Activated CD4-positive, alpha-beta T cell treated with anti-CD3 and anti-CD28 coated beads, Interleukin-2, amount 50 U/mL, for 1 hour (primary cell): ENCODE measurements at places on chromosomes 7 and 10.
A peak's percentile ranks its signal among the peaks of the same experiment; 100 is the strongest.

GRCh38 chr7:132789281-132789680 is 213.0 kb upstream of the PLXNA4 start:
- no peak for DNase-seq

DNA sequence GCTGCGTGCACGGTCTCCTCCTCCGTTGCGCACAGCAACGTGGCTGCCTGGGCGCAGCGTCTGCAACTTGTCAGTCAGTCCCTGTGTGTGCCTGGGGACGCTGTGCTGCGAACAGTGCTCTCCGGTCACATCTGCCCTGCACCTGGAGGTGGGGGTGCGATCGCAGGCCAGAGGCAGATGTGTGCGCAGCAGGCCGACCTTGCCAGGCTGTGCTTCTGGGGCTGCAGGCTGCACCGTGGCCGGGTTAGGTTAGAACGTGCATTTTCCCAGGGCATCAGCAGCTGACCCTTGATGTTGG is 8.2 kb upstream of the GET4 start:
- DNase-seq: no peak

DNA sequence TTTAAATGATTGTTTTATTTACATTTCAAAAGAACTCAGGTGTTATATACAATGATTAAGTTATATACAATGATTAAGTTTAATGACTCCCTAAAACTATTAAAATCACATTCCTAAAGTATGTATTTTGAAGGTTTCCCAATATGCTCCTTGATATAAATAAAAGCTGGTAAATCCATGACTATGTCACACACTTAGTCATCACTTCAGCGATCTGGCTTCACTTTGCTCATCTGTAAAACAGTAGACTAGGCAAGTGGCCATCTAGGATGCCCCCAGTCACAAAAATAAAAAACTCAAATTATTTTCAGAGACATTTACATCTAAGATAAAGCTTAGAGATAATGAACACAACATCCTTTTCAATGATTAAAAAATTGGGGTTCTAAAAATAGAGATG is 10.8 kb downstream of the ICA1 start:
- no peak for DNase-seq

DNA sequence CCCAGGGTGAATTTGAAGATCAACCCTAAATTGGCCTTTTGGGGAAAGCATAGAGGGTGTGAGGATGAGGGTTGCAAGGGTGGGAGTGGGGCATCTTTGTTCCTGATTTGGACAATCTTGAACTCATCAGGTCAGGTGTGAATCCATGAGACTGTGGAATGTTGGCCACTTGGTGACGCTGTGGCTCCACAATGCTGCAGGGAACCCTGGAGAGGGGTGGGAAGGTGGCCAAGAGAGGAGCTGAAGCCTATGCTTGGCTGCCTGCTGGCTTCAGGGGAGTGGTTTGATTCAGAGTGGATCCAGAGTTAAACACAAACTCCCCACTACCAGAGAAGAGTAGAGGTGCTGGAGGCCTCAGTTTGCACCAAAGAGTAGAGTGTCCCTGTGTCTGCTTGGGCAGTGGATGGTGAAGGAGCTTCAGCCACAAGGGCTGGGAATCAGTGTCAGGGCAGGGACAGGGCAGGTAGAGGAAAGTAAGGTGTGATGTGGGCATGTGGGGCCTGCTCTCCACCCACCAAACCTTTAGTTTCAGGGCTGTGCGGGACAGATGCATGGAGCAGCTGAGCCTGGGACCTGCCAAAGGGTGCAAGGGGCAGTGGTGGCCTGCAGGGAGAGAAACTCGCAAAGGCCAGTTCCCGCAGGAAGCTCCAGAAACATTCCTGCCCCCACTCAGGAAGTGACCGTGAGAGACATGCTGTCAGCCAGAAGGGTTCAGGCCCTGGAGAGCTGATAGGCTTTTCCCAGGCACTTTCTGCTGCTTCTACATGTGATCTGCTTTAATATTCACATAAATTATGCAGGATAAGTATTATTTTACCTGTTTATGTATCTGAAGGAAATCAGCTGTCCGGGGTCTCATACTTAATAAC is 81.0 kb upstream of the PRSS58 start:
- peak; percentile 23 for DNase-seq

- DNase-seq: no peak
These were observed 11.1 kb downstream of the LRRC4 start for GRCh38 chr7:128020159-128020558.

DNA sequence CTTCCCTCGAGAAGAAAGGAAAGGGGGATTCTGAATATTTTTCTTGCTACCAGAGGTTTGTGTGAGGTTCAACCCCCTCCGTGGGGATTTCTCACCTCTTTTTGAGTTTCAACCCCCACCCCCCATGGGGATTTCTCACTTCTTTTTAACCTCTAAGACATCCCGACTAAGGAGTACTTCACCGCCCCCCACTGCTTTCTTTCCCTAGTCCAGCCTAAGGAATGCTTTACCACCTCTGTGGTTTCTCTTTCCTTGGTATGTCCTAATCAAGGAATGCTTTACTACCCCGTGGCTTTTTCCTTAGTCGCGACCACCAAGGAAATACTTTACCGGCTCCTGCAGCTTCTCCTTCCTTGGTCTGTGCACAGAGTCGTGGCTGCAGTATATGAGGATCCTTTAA is 149.4 kb downstream of the LYZL1 start:
- DNase-seq: no peak

GRCh38 chr7:101933688-101934121 is 116.3 kb downstream of the CUX1 start:
- DNase-seq: no peak

DNA sequence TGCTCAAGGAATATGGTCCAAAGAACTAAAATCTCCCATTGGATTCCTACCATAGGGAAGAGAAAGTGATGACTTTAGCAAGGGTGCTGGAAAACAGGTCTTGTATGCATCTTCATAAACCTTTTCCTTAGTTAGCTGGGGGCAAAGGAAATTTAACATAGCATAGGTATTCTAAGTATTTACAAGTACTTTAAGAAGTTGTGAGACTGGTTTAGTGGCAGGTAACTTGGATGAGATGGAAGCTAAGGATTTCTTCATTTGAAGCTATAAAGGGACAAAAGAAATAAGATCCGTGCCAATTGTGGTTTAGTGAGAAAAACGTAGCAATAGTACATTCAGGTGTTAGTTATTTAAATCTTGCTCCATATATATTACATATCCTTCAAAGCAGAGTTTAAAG is 183.4 kb upstream of the TCF7L2 start:
- DNase-seq: no peak

GRCh38 chr7:149573519-149573918 is 75.9 kb upstream of the ZNF746 start:
- DNase-seq: no peak

DNA sequence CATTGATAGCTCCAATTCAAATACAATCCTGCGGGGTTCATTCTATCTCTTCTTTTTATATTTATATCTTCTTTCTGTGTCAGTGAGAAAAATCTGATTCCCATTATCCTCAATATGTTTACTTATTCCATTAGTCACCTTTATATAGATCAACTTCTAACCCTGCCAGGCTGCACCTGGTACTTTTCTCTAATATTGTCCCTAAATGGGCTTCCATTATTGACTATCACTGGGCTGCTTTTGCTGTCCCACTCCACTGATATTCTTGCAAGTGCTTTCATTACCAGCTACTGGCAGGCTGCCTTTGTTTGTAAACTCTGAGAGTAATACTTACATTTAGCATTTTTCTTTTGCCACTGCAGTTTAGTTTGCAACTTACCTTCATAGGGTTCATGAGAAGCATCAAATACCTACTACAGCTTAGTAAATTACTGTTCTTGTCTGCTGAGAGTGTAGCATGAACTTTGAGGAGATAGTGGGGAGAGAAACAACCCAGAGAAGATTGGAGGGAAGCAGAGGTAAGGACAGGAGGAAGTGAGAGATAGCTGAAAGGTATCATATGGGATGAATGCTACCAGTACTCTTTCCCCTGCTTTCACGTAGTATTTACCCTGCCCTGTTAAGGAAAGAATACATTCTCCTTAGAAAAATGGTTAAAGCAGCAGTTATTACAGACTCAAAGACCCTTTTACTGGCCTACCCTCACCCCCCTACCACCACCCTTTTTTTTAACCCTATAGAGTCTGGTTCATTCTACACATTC is 119.1 kb downstream of the PHTF2 start:
- no peak for DNase-seq

DNA sequence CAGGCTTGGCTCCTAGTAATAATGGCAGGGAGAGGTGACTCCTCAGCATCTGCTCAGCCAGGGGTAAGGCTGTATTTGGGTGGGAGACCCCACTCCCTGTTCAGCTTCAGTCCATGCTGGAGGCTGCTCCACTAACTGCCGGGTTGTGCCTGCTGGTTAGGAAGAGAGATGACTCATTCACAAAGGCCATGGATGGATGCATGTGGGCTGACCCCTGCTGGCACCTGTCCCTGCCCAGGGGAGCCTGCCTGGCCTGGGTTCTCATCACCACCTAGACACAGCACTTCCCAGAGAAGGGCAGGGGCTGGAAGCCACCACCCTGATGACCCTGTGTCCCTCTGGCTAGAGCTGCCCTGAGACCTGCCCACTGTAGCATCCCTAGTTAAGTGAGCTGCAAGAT is 59.0 kb downstream of the VSTM4 start:
- DNase-seq: no peak

DNA sequence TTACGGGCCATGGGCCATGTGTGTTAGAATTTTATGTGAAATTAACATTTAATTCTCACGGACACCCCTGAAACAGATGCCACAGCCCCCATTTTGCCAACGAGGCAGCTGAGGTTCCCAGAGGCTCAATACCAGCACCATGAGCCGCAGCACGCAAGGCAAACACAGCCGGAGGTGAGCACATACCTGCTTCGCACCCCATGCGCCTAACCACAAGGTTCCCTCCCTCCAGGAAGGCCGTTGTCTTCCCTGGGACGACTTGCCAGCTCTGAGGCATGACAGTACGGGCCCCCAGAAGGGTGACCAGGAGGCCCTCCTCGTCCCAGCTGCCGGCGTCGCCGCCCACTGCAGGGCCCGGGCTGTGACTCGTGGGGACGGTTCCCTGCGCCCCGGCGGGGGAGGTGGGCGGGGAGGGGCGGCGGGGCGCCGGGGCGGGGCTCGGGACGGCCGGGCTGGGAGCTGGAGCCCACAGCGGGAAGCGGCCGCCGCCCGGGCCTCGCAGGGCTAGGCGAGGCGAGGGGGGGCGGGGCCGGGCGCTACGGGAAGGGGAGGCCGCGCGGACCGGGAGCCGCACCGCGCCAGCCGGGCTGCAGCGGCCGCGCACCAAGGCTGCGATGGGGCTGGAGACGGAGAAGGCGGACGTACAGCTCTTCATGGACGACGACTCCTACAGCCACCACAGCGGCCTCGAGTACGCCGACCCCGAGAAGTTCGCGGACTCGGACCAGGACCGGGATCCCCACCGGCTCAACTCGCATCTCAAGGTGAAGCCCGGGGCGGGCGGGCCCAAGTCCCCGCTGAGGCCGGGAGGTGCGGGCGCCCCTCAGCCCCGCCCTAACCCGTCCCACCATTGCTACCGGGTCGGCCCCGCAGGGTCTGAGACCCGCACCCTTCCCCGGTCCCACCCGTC is at the start of gene CAV2:
Gene CAV2 (plus strand): TSS at position 571 of the 910 bp plus-strand sequence. CDS start 44 bp downstream, at position 615.
- no peak for DNase-seq

GRCh38 chr7:96233528-96234154 is 88.3 kb downstream of the SLC25A13 start:
- DNase-seq: no peak

- no peak for DNase-seq
These were observed 3.7 kb downstream of the ZNF487 start for GRCh38 chr10:43440463-43441134.

DNA sequence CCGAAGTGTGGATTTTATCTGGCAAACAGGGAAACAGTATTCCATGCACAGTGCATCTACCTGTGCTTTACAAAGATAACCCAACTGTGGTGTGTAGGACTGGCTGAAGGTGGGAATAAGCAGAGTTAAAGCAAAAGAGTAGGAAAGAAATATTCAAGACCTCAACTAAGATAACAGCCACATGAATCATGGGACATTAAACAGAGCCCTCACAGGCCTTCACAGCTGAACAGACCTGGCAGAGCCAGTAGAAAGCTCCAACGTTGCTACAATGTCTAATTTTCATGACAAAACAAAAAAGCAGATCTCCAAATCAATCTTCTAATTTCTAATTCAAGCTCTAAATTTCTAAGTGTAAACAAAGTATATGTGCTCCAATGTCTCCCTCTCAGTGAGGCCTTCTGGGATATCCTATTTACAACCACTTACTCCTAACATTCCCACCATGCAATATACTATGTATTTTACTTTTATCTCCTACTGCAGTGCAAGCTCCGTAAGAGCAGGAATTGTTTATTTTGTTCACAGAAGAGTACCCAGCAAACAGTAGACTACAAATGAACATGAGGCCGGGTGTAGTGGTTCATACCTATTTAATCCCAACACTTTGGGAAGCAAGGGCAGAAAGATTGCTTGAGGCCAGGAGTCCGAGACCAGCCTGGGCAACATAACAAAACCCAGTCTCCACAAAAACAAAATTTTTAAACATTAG is 63.5 kb downstream of the UBE2H start:
- no peak for DNase-seq

DNA sequence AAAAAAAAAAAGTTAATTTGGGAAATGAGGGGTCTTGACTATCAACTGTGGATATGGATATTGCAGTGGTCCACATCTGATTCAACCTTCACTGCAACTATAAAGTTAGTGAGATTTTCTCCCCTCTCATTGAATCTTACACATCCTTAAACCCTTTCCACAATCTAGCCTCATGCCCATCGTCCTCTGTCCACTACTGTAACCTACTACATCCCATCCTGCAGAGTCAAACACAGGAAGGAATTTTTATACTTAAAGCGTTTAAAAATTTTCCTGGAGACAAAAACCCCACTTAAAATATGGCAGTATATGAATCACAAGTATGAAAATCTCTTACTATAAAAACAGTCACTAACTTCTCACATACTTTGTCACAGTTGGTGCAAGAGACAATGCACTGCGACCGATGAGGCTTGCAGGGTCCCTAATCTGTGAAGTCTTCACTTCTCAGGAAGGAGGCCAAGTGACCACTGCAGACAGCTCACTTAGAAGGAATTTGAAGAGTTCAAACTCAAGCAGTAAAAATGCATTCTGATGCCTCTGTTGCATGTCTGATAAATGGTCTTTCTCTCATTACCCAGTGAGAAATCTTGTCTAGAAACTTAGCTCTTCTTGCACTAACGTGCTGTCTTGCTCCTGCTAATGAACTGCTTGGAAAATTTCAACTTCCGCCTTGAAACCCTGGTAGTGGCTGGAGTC is 50.3 kb upstream of the ST8SIA6 start:
- no peak for DNase-seq

GRCh38 chr7:70298780-70299471 is 700.7 kb downstream of the AUTS2 start:
- no peak for DNase-seq
